A549 treated with AZD2906 at 1 μM for 4 hours (cell line): ENCODE measurements at places on chromosomes 6 and 20. TPM values are rescaled to one million over a fixed set of nuclear protein-coding genes. Genes with fewer than 3 reads are reported as not detected.

Gene CLDN20
- not detected in 5 replicates for total RNA-seq

Gene AGPAT1
- total RNA-seq: 35.3 to 43.1 TPM (median 42.4 TPM) in 5 replicates

Gene COL11A2
- total RNA-seq: 0.31 to 0.92 TPM (median 0.81 TPM) in 5 replicates

Gene MYLK4
- total RNA-seq: 0.07 to 0.13 TPM (median 0.09 TPM) in 5 replicates

Gene GSTA2
- total RNA-seq: 0.07 TPM in 2 of 5 replicates, not detected in the others

Gene GGT7
- 5.7 to 8.2 TPM (median 7.8 TPM) in 5 replicates for total RNA-seq

Gene SLC35F1
- 0.01 to 0.02 TPM (median 0.01 TPM) in 3 of 5 replicates, not detected in the others for total RNA-seq

Gene NOX3
- total RNA-seq: not detected in 5 replicates

Gene RBBP9
- total RNA-seq: 12.0 to 13.9 TPM (median 12.8 TPM) in 5 replicates

Gene POM121L2
- not detected in 5 replicates for total RNA-seq

Gene SUMO4
- 0.06 to 0.11 TPM in 2 of 5 replicates, not detected in the others for total RNA-seq

Gene LINC00237
- not detected in 5 replicates for total RNA-seq

Gene CCN6
- not detected in 5 replicates for total RNA-seq

Gene TUBB2B
- 14.7 to 16.0 TPM (median 15.4 TPM) in 5 replicates for total RNA-seq

Gene FAM135A
- 12.0 to 13.9 TPM (median 13.1 TPM) in 5 replicates for total RNA-seq

Gene RAB32
- 36.4 to 42.3 TPM (median 39.6 TPM) in 5 replicates for total RNA-seq

Gene REM1
- 0.59 to 1.3 TPM (median 0.90 TPM) in 5 replicates for total RNA-seq

Gene ZBTB24
- 4.0 to 5.6 TPM (median 4.7 TPM) in 5 replicates for total RNA-seq

Gene ZCCHC3
- total RNA-seq: 17.7 to 22.9 TPM (median 21.2 TPM) in 5 replicates

Gene RANBP9
- total RNA-seq: 10.9 to 14.6 TPM (median 12.6 TPM) in 5 replicates

Gene GABRR1
- total RNA-seq: not detected in 5 replicates

Gene APMAP
- total RNA-seq: 182 to 192 TPM (median 183 TPM) in 5 replicates

Gene RIPPLY2
- 0.33 to 0.70 TPM (median 0.38 TPM) in 5 replicates for total RNA-seq

Gene MEI4
- total RNA-seq: not detected in 5 replicates

Gene KCNK5
- 1.2 to 1.4 TPM (median 1.3 TPM) in 5 replicates for total RNA-seq
